NCI-H1436 treated with DMSO at 0.1 percent for 48 hours (cell line): ENCODE measurements at places on chromosomes 1 and 21.

GRCh38 chr1:228013935-228014930 lies 7.4 kb downstream of the WNT3A start:
- DNase-seq: no peak

DNA sequence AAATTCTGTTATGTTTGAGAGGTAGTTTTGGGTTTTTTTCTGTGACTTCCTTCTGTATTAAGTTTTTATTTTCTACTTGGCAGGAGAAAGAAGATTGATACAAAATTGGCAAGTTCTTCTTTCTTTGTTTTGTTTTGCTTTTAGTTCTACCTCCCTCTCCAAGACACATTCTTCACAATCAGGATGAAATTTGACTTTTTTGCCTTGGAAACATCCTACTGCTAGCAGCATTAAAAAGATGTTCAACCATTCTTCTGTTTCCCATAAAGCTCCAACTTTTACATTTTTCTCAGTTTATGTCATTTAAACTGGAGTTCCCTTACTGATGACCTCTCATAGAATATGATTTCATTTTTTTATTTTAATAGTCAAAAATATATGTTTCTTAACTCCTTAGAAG lies 234.8 kb downstream of the NCAM2 start:
- DNase-seq: no peak

DNA sequence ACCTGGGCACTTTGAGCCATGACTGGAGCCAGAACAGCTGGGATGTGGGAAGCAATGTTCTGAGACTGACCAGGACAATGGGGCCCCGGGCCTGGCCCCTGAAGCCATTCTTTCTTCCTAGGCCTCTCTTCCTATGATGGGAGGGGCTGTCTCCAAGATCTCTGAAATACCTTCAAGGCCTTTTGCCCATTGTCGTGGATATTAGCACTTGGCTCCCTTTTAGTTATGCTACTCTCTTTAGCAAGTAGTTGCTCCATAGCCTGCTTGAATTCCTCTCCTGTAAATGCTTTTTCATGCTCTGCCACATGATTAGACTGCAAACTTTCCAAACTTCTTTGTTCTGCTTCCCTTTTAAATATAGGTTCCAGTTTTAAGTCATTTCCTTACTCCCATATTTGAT lies 262.9 kb upstream of the CACYBP start:
- DNase-seq: no peak

DNA sequence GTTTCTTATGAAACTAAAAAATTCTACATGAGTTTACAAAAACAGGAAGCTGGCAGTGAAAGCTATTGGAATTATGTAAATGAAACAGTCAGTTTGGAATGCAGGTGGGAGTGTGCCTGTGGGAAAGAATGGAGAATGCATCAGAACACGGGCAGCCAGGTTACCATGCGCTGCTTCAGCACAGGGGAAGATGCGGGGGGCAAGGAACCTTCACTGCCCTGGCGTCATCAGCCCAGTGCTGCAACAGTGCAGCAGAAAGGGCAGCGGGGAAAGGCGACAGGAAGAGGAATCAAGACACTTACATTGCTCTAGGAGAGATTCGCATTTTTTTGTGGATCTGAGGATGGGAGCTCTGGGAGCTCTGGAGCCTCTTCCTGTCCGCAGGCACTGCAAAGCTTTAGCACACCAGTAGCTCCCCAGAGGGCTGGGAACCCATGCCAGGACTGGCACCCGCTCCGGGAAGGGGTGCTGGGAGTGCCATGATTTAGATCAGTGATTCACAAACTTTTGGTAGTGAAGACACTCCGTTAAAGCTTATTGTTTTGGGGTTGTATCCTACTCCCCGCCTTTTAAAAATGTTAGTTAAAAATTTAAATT lies 64.1 kb upstream of the WDR26 start:
- no peak for DNase-seq

DNA sequence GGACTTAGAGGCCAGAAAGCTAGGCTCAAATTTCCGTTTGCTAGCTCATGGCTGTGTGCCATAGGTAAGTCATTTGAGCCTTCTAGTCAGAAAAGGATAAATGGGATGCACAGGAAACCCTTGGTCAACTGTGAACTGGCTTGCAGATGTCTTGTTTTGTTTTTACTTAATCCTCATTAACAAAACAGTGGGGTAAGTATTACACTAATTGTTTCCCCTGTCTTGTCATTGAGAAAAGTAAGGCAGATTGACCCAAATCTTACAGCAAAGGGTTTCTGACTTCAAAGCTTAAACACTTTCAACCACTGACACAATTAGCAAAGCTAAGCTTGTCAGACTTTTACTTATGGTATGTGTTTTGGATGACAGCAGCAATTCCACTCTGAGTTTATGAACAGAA lies 291.3 kb downstream of the NTNG1 start:
- no peak for DNase-seq

GRCh38 chr1:41048540-41048939 lies 27.0 kb upstream of the SLFNL1 start:
- DNase-seq: no peak

DNA sequence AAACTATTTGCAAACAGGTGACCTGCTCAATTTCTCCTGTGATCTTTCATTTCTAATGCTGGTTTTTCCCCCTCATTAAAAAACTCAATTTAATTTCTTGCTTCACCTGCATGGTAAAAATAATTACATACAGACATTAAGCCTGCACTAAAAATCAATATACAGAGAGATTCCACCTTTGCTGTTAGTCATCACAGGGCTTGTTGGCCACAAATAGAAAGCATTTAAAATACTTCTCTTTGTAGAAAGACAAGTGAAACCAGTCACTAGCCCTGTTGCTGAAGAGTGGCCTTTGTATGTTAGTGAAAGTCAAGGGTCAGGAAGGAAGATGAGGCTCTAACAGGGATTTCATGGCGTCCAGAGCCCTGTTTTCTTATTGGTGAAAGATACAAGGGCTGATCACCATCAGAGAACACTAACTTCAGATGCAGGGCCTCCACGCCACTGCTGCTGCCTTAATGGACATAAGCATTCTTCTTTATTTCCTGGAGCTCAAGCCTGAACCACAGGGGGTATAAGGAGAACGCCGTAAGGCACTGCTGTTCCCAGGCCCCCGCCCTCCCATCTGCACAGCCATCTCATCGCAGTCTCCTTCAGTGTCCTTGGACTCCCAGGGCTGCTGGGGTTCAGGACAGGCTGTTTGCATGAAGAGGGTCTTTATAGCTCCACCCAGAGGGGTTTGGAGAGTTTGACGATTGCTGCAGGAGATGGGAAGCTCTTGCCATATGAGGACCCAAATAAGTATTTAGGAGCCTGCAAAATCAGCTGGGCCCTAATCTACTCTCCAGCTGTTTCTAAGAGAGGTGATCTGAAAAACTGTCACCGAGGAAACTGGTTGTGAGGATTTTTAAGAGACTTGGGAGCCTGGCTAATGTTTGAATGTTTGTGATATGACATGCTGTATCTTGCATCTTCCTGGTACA lies 117.3 kb upstream of the IRF2BP2 start:
- no peak for DNase-seq

GRCh38 chr1:107531065-107531908 lies 390.4 kb downstream of the NTNG1 start:
- DNase-seq: no peak

GRCh38 chr1:10639775-10640578 lies 156.5 kb downstream of the CASZ1 start:
- peak; percentile 13 for DNase-seq

- DNase-seq: no peak
Observed at GRCh38 chr1:203304391-203304918, 864 bp upstream of the BTG2 start.

DNA sequence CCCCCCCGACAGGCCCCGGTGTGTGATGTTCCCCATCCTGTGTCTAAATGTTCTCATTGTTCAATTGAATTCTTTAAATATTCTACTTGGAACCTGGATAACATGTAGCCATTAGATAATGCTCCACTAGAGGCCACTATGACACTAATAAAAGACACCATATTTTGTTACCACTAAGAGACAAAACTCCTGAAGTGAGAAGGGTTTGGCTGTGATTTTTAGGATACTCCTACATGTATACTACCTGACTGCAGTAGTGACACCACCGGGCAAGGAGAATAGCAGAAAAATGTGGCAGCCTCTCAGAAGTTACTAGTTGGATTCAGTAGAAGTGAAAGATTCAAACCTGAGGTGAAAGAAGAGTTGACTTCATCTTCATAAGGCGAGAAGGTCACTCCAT lies 36.0 kb downstream of the F5 start:
- no peak for DNase-seq

- no peak for DNase-seq
Observed at GRCh38 chr1:184457500-184457899, 70.7 kb downstream of the C1orf21 start.

- no peak for DNase-seq
Observed at GRCh38 chr1:156090840-156091188, 8.5 kb upstream of the MEX3A start.

DNA sequence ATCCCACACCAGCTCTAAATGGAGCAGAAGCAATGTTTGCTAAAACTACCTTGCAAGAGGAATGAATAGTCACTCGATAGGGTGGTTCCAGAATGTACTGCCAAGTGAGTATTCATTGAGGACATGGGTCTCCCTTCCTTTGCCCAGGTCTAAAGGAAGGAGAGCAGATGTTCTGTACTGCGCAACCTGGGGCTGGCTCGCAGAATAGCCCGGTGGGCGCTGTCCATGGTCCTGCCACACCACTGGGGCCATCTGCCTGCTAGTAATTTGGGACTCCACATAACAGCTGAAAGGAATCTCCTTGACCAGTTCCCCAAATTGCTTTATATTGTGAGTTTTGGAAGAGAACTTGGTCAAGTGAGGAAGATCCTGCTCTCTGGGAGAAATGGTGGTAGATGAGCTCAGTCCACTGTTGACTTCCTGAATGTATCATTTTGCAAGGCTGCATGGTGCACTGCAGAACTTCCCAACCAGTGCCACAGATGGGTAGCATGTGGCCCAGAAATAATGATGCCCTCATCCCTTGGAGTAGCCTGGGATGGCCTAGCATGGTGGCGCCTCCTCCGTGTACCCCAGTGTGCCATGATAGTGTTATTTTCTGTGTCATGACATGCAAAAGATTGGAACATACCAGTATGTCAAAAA lies 5.7 kb downstream of the SLC6A17 start:
- DNase-seq: no peak

GRCh38 chr1:110265186-110265585 lies 55.1 kb downstream of the KCNC4 start:
- DNase-seq: no peak

- DNase-seq: no peak
Observed at GRCh38 chr1:31855038-31855845, 39.4 kb upstream of the SPOCD1 start.

GRCh38 chr1:206001476-206001888 lies 1.7 kb downstream of the RAB7B start:
- no peak for DNase-seq

DNA sequence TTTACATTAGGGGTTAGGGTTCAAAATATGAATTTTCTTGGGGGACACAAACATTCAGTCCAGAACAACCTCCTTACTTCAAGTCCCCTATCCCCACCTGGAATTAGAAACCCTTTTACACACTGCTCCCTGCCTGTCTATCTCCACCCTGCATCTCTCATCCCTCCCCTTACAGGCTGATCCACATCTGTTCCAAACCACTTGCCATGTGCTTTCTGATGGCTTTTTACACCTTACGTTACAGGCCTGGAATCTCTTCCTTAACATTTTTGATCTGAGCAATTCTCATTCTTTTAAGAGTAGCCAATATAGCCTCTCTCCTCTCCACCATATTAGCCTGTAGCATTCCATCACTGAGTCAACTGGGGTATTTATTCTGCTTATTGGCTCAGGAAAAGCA lies 122.0 kb downstream of the PTBP2 start:
- no peak for DNase-seq

DNA sequence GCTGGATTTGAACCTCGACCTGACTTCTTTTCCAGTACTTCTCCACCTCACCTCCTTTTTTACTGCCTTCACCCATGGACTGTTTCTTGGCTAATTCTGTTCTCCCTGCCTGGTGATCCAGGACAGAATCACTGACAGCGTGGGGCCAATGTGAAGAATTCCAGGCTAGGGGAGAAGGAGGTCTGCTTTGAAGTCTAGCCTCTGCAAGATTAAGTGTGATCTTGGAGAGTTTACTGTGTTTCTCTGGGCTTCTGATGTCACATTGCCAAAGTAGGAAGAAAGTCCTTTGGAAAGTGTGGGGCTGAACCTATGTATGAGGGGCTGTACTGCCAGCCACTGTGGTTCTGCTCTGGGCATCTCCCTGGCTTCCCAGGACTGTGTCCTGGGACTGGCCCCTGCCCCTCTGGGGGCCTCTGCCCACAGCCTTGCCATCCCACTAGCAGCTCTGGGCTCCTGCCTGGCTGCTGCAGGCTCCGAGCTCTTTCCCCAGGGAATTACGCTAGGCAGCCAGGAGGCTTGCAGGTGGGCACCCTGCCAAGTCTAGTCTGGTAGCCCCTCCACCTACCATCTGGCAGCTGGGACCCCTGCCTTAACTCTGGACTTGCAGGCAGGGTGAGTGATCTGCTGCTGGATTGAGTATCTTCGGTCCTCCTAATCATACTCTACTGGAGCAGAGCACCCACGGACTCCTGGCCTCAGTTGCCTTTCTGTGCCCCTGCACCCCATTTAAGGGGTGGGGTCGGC lies 52.2 kb downstream of the YARS1 start:
- no peak for DNase-seq

DNA sequence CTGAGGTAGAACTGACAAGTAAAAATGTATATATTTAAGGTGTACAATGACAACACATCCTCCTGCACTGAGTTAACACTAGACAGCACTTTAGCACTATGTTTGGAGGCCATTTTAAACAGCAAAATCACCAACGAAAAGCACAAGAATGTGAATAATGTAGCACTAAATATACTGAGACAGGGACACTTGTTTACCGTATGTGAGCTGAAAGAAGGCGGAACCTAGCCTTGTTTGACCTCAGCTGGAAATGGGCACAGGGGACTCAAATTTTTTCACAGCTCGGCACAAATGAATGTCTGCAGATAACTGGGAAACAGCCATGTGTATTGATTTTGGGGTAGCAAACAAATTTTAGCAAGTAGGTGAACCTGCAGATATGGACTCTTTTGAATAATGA lies 18.0 kb upstream of the ATG4C start:
- DNase-seq: no peak

DNA sequence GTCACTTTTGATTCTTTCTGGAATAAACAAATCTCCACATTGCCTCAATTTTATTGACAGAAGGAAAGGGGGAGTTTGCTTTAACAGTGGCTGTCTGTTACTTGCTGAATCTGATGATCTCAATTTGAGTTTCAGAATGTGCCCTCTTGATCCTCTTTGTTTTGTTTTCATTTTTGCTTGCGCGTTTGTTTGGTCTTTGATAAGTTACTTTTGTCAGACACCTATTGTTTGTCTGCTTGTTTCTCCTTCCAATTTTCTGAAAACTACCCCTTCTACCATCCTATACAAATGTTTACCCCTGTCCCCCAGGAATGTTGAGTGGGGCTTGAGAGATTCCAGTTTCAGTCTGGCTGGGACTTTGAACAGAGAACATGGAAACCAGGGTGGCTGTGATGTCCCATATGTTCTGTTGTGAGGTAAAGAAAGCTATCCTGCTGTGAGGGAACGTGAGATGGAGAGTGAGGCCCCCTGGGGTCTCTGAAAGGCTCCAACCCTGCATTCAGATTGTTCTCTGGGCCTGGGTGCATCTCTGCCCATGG lies 11.8 kb upstream of the XCL2 start:
- no peak for DNase-seq
